ENCODE measurements at places on chromosomes 11 and 22.
A peak's percentile ranks its signal among the peaks of the same experiment; 100 is the strongest.

GRCh38 chr22:29454276-29454675 lies 15.9 kb downstream of the RFPL1 start:
- no peak for DNase-seq

DNA sequence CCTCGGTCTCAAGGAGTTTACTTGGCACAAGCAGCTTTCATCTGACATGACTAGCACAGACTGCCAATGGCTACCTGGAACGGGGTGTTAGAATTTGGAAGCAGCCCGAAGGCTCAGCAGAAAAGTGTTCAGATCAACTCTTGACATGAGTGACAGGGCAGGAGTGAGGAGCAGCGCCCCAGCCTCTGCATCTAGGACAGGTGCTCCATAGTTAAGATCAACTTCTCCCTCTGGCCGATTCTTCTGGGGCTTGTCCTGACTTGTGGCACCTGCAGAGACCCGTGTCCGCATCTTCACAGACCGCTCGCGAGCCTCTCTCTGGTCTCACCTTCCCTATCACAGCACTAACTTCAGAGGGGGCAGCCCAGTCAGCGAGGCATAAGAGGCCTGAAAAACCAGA lies 42.5 kb upstream of the CHKA start:
- no peak for DNase-seq

- DNase-seq, result no peak
Observed at GRCh38 chr11:80239217-80239616, 798.4 kb upstream of the TENM4 start.

DNA sequence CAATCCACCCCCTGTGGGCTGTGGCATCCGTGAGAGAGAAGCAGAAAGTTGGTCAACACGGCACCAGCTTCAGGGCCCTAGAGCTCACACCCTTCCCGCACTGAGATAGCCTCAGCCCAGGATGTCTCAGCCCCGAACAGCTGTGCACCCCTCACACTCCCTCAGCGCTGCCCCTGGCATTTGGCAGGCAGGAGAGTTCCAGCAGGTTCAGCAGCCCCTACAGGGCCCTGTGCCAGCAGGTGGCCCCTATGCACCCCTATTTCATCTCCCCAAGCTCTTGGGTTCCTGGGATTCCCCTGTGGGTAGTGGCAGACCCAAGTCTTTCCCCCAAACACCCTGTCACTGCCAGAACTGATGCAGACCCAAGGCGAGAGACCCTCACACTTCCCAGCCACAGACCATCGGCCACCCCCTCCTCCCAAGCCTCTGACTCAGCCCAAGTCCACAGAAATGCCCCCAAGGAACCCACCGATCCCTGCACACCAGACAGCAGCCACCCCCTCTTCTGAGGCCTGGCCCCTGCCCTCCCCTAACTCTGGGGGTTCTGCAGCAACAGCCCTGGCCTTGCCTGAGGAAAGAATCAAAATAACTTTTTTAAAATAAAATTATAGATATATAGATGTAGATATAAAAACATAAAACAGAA lies 183.6 kb downstream of the IGLL1 start:
- DNase-seq, result no peak

- DNase-seq, result peak; percentile 45
Observed at GRCh38 chr22:44723801-44724200, 21.8 kb downstream of the PRR5 start.
